ENCODE measurements at places on chromosomes 16 and 17.

DNA sequence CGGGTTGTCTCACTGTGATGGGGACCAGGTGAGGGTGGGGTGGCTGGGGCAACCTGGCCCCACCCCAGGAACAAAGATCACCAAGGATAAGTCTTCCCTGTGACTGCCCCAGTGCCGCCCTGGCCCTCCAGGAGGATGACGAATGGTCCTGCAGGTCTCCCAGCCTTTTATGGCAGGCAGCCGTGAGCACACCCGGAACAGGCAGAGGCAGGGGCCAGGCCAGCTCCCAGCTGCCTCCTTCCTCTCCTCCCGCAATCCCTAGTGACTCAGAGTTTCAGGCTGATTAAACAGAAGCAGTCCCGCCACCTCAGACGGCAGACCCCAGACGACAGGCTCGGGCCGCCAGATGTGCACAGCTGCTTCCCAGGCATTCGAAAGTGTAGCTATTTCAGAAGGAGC is 13.3 kb downstream of the JUP start:
- DNase-seq: peak; percentile 79

DNA sequence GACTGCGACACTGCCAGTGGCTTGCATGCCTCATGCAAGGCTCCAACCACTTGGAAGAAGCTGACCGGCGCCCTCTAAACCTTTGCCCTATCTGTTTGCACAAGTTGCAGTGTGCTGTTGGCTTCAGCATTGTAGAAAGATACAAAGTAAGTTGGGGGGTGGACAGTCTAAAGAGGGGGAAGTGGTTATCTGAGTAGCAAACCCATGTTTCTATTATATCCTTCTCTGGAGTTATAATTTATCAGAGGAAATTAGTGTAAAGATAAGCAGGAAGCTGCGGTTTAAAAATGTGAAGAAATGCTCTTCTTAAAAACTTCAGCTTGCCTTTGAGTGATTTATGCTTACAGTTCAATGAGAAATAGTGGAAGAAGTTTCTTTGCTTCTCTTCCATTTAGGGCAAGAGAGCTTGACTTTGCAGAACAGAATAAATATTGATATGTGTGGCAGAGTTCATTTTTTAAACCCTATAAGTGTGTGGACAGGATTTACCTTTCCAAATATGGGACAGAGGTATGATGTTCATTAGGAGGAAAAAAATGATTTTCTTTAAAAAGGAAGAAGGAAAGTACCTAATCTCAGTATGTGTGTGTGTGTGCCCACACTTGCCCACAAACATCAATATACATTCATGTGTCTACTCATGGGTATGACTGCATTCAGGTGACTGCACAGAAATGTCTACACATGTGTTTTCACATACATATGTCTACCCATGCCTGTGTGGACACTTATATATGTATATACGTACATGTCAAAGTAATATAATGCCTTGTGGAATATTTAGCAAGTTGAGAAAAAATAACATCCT is 8.1 kb downstream of the AMZ2 start:
- DNase-seq: no peak

- no peak for DNase-seq
Measured at GRCh38 chr16:82892324-82892723, 265.6 kb downstream of the CDH13 start.

DNA sequence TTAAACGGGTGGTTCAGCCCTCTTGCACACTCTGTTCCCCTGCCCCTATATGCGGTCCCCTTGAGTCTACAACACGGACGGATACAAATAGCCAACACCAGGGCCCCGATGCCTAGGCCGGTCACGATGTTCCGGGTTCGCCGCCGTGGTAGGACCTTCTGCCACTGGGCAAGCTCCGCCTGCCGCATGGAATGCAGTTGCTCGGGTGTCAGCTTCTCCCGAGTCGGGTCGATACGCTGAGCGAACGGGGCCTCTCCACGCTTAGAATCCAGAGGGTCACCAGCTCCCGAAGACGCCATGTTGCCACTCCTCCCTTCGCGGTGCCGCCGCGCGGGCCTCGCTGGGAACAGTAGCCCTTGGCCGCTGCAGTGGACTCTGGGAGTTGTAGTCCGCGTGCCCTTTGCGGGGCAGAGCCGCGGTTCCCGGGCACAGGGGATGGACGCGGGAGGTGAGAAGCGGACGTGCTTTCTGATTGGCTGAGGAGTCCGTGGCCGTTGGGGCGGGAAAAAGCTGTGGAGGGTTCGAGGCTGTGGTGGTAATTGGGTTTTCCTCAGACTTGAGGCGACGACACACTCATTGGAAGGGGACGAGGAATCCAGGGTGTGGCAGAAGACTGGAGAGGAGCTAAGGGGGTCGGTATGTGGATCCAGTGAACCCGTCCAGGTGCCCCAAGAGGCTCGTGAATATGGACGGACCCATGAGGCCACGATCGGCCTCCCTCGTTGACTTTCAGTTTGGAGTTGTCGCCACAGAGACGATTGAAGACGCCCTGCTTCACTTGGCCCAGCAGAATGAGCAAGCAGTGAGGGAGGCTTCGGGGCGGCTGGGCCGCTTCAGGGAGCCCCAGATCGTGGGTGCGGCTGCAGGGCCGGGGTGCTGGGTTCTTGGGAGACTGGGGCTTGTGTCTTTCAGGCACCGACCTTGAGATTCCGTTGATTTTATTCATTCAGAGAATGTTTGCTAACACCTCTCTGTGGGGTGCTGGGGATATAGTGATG is at the start of the genes CNTD1 and COA3:
TSS of gene CNTD1 (plus strand) at position 479 of the 998 bp plus-strand sequence. CDS start at position 686, 207 bp downstream.
TSS of gene COA3 (minus strand) at position 322 of the 998 bp plus-strand sequence. CDS start at position 299, 23 bp downstream.
- DNase-seq: peak; percentile 86

GRCh38 chr17:36059406-36059805 is 4.7 kb upstream of the CCL18 start:
- DNase-seq: no peak

DNA sequence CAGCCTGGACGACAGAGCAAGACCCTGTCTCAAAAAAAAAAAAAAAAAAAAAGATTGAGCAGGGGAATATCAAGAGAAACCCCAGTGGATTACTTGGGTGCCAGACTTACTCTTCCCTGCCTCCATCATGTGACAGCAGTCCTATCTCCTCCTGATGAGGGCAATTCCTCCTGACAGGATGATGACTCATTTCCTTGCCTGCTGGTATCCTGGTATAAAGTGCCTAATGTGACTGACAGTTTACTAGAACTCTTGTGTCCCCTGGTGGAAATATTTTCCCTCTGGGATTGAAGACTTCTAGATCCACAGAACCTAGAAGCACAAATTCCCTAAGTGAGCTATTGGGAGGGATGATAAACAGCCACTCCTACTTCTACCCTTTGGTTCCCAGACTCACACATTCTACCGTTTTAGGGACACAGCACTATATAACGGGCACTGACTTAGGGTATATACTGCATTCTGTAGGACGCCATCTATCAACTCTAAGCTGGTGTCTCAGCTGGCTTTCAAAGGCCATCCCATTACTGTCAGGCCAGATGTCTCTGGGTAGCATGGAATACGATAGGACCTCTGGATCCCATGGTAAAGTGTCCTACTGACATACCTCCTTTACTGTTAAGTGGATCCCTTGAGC is 114.6 kb upstream of the MED13 start:
- peak; percentile 88 for DNase-seq

- no peak for DNase-seq
Measured at GRCh38 chr16:56289416-56289815, 98.1 kb downstream of the GNAO1 start.

DNA sequence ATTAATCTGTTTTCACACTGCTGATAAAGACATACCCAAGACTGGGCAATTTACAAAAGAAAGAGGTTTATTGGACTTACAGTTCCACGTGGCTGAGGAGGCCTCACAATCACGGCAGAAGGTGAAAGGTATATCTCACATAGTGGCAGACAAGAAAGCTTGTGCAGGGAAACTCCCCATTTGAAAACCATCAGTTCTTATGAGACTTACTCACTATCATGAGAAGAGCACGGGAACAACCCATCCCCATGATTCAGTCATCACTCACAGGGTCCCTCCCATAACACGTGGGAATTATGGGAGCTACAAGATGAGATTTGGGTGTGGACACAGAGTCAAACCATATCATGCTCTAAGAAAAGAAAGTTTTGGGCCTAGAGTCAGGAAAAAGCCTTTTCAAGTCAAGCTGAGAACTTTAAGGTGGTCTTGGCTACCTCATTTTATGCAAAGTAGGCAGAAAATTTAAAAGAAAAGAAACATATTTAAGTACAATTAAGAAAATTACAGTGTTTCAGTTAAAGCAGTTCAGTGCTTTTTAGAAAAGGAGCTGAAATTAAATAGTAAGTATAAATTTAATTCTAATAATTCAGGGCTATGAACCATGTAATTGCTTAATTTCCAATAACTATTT is 24.9 kb upstream of the CRYM start:
- DNase-seq: peak; percentile 28

DNA sequence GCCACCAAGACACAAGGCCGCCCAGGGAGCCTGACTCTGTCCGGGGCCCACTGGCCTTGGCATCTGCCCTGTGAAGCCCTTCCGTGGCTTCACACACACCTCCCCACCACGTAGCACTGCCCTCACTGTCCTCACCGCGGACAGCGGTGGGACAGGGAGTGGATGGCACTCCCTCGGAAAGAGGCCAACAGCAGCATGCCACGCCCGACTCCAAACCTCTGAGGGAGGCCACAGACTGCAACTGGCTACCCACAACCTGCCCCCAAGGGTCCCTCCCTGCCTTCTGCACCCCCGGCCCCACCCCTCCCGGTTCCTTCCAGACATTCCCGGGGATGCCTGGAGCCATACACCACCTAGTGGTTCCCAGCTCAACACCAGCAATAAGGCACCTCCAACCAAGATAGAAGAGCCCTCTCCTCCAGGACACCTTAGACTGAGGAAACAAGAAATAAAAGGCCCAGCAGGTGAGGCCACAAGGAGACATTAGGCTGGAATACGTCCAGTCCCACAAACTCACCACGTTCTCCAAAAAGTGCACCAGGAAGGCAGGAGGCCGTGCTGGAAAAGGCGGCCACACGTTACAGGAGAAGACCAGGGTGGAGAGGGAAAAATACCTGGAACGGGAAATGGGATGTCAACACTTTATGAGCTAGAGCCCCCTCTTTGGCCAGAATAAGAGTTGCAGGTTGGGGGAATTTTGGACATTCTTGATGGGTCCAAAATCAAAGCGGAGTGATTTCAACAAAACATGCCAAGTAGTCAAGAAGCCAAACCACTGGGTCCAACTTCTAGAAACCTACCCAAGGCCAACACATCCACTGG is 310.0 kb downstream of the SOX9 start:
- DNase-seq: peak; percentile 56

GRCh38 chr17:45784293-45784740 is at the start of gene CRHR1:
Gene CRHR1, plus strand, starts transcription at chr17:45784320. Its CDS starts 225 bp downstream, at chr17:45784545.
- no peak for DNase-seq

GRCh38 chr16:4954714-4955113 is 3.4 kb upstream of the SEC14L5 start:
- no peak for DNase-seq

DNA sequence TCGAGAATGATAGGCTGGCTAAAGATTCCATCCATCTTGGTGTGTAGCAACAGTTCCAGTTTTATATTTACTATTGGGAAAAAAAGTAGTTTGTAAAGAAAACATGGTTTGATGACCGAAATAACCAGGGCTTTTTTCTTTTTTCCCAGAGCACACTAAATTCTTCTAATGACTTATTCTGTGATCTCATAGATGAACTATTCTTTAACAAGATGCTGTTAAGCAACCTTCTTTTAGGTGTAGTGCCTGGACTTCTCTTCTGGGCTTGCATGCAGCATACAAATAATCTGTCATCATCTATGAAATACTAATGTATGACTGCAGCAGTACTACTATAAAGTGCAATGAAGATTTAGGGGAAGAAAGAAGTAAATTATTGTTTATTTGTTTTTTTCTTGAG is 11.0 kb upstream of the CAPNS2 start:
- DNase-seq: no peak

DNA sequence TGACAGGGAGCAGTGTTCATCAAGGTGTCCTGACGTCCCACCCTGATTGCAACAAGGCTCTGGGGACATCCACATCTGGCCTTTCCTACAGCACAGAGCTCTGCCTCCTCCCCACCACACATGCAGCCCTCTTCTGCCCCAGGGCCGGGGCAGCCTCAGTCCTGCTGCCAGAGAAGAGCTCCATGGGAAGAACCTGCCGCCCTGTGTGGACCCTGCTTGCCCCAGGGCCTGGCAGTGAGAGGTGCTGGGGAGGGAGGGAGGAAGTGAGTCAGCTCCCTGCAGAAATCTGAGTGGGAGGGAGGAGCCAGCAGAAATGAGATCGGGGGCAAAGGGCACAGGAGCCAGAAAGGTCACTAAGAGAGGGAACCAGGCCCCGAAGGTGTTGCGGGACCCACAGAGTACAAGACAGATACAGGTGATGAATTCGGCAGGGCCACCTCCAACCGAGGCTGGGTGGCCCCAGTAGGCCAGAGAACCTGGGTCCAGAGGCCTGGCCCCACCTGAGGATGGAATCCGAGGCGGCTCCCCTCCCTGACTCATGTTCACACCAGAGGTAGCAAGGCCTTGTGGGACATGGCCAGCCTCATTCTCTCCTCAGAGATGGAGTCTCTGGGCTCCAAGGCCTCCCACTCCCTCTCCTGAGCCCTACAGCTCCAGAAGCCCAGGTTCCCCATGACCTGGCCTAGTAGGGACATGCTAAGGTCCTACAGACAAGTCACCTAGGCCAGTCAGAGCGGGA is 24.8 kb downstream of the MYO18A start:
- peak; percentile 72 for DNase-seq

DNA sequence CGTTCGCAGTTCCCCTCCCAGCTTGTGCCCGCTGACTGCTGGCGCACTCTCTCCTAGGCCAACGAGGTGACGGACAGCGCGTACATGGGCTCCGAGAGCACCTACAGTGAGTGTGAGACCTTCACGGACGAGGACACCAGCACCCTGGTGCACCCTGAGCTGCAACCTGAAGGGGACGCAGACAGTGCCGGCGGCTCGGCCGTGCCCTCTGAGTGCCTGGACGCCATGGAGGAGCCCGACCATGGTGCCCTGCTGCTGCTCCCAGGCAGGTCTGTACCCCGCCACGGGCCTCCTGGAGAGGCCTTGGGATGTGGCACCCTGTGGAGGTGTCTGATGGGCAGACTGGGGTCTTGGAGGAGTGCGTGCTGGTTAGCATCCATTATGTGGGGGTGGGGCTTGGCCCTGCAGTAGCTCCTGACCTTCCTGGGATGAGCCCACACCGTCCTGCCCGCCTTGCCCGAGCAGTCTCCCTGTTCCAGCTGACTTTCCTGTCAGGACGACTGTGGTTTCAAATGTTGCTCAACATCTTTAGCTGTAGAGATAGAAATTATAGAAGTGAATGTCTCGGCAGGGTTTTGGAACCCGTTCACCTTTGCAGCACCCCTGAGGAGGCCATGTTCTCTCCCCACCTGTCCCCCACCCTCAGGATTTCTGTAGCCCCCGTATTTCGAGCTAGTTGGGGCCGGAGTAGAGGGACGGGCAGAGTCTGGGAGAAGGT is 44.9 kb upstream of the CAPN15 start:
- no peak for DNase-seq

Measured in HCT116 (cell line).